Body of pancreas (tissue), 4 donors: ENCODE measurements at places on chromosomes 1 and 21. TPM values are rescaled to one million over a fixed set of nuclear protein-coding genes. Genes with fewer than 3 reads are reported as not detected.
A peak's percentile ranks its signal among the peaks of the same experiment; 100 is the strongest.

- peak within 1 kb of the TSS; percentile 62 for H3K4me3 ChIP-seq
- H3K4me1 ChIP-seq = peaks cover 33% of the 10 kb centered on the region
- no peaks in the 10 kb centered on the region for H3K36me3 ChIP-seq
- H3K27me3 ChIP-seq = no peaks in the 10 kb centered on the region
Measured at GRCh38 chr1:7961216-7962013, at the start of gene PARK7. Gene PARK7, plus strand, starts transcription at chr1:7961711. Its CDS starts 1,075 bp downstream, at chr1:7962786.

Gene CELA3B
- total RNA-seq = 12,815 TPM

DNA sequence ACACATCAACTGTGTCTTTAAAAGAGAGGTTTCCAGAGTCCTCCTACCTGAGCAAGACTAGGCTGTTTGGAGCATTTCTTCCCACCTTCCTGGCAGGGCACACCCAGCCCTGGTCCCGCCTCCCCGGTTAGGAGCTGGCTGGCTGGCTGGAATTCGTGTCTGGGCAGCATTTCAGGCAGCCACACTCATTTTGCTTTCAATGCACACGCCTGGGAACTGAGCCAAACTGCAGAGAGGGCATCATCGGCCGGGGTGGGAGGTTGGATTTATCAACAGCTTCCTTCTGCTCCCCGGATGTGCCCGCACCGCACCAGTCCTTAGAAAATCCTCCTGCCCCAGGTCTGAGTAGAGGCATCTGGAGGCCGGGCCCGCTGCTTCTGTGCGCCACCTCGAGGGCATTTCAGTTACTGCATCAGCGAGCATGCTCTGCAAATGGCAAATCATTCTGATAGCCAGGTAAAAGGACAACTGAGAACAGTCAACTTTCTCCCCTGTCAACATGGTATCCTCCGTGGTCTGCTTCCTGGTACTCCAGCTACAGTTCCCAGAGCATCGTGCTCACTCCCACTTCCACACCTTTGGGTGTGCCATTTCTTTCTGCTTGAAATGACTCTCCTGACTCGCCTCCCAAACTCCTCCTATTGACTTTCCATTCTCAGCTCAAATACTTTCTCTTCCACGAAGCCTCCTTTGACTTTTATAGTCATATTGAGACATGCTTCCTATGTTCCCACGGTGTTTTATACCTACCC lies 20.6 kb downstream of the TCEA3 start:
- peaks cover 42% of the 10 kb centered on the region for H3K4me1 ChIP-seq
- no peak overlapping the region for H3K4me3 ChIP-seq
- peak overlapping the region; percentile 71 for H3K27ac ChIP-seq
- no peaks in the 10 kb centered on the region for H3K27me3 ChIP-seq

GRCh38 chr1:89302697-89303332 lies 30.2 kb upstream of the GBP5 start:
- DNase-seq = no peak
- no peak overlapping the region for H3K27ac ChIP-seq
- no peaks in the 10 kb centered on the region for H3K36me3 ChIP-seq

DNA sequence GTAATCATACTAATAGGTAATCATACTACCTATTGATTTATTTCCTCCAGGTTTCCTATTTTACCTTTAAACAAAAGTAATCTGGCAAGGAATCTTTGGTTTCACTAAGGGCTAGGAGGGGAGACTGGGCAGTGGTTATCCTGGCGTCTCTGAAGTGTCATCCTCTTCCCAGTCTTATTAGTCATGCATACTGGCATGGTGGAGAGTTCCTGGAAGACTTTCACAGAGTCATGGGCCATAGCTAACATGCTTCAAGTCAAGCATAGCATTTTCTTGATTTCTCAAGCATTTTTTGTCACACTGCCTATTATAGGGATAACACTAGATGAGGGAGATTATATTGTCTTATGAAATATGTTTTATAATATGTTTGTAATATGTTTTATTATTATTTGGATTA lies 64.0 kb upstream of the ASB17 start:
- no peak overlapping the region for H3K27ac ChIP-seq
- no peaks in the 10 kb centered on the region for H3K4me1 ChIP-seq
- H3K36me3 ChIP-seq = no peaks in the 10 kb centered on the region
- no peak for DNase-seq
